Melanocyte of skin (primary cell): ENCODE measurements at places on chromosomes 1 and 21. TPM values are rescaled to one million over a fixed set of nuclear protein-coding genes. Genes with fewer than 3 reads are reported as not detected.

Gene MYOM3
- total RNA-seq, result not detected in 2 replicates

Gene CFAP107
- not detected in 2 replicates for total RNA-seq

Gene SMIM11
- total RNA-seq, result 1.7 and 12.3 TPM in 2 replicates

Gene SDC3
- total RNA-seq, result 168 and 308 TPM in 2 replicates

Gene ADAMTS1
- 15.8 and 22.9 TPM in 2 replicates for total RNA-seq

Gene S100A8
- not detected in 2 replicates for total RNA-seq

Gene FGGY
- total RNA-seq, result 5.7 and 7.7 TPM in 2 replicates

Gene ZNF593OS
- total RNA-seq, result not detected in 2 replicates

Gene TMEM269
- under 0.01 TPM in 1 of 2 replicates, not detected in the other for total RNA-seq

Gene KHDC4
- total RNA-seq, result 30.6 and 36.0 TPM in 2 replicates

Gene TFF1
- total RNA-seq, result not detected in 2 replicates

Gene CSMD2
- total RNA-seq, result not detected in 2 replicates

Gene RGS5
- 1.3 and 1.7 TPM in 2 replicates for total RNA-seq

Gene C1QB
- not detected in 2 replicates for total RNA-seq

Gene ACP6
- 13.1 and 18.6 TPM in 2 replicates for total RNA-seq

Gene PTPRC
- total RNA-seq, result not detected in 2 replicates

Gene TMEM50B
- total RNA-seq, result 22.3 and 26.8 TPM in 2 replicates

Gene CYP4A11
- not detected in 2 replicates for total RNA-seq

Gene NTMT2
- not detected in 2 replicates for total RNA-seq

Gene HSD3B2
- 0.69 TPM in 1 of 2 replicates, not detected in the other for total RNA-seq

Gene RPTN
- not detected in 2 replicates for total RNA-seq

Gene DCDC2B
- not detected in 2 replicates for total RNA-seq

Gene FAM72B
- 1.1 and 3.4 TPM in 2 replicates for total RNA-seq

Gene SPAG17
- not detected in 2 replicates for total RNA-seq

Gene KRTAP19-3
- total RNA-seq, result not detected in 2 replicates

Gene POFUT2
- 11.4 and 17.4 TPM in 2 replicates for total RNA-seq

Gene ATP6V1G3
- not detected in 2 replicates for total RNA-seq

Gene COL6A1
- 19.4 and 34.6 TPM in 2 replicates for total RNA-seq

Gene IL20
- 0.34 TPM in 1 of 2 replicates, not detected in the other for total RNA-seq

Gene HUNK
- total RNA-seq, result 0.15 and 0.33 TPM in 2 replicates

Gene GNAT2
- not detected in 2 replicates for total RNA-seq

Gene RAB3B
- total RNA-seq, result 0.34 and 0.73 TPM in 2 replicates

Gene PEAR1
- not detected in 2 replicates for total RNA-seq
